ENCODE measurements at places on chromosomes 5 and 9. TPM values are rescaled to one million over a fixed set of nuclear protein-coding genes. Genes with fewer than 3 reads are reported as not detected.

DNA sequence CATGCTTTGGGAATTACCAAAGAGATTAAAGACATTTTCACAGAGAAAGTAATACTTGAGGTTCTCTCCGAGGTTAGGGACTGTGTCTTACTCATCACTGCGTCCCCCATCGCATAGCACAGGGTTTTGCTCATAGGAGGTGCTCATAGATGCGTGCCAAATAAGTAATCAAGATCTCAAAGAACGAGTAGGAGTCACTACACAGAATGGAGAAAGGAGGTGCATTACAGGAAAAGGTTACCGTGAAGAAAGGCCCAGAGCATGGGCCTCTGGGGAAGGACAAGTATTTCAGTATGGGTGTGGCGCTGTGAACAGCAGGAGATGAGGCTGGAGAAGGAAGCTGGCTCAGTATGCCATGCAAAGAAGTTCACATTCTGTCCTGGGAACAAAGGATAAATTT, 182.4 kb downstream of the ACTL7B start:
- no peak for DNase-seq

DNA sequence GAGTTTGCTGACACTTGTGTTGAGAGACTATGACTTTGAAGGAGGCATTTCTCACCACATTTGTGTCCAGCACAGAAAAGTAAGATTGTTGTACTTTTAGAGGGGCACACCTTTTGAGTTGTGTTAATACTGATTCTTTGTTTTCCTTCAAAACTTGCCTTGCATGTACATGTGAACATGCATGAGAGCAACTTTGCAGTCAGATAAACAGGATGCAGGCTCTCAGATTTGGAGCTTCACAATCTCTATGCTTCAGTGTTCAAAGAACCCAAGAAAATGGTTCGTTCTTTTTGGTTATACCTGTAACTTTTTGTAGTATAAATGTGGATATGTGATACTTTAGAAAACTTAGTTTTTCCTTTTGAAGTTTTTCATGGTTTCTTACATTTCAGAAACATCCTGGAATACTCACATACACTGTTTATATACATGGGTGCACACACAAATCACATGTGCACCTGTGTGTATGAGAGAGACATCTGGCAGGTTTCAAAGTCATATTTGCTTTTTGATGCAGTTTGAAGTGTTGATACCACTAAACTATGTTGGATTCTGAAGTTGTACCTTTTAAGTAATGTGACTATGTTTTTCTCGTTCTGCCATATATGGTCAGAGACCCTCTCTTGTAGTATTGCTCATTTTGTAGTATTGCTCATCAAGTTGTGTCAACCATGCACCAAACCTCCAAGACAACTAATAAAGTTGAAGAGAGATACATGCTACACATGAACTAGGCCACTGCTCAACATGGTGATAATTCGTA, 190.7 kb downstream of the CD180 start:
- no peak for DNase-seq

DNA sequence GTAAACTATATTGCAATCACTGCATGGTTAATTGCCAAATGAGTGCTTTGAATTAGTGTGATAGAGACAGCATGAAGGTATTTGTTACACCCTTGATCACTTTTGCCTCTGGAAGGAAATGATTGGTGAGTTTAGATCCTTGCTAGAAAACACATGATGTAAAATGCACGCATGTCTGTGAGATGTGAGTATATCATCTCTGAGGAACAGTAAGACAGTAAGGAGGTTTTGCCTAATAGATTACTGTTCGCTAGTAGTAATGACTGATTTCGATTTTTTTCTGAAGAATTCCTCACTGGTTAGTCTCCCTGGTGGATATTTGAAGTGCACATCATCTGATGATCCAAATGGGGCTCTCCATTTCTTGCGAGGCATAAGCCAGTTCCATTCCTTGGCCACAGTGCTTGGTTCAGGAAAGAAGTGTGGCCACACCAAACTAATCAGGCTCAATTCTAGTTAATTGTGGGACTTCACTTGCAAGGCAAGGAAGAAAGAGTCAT, 156.4 kb upstream of the ADRA1B start:
- DNase-seq, result no peak

- no peak for DNase-seq
These were observed 10.0 kb downstream of the MAP3K1 start for GRCh38 chr5:56825222-56825824.

DNA sequence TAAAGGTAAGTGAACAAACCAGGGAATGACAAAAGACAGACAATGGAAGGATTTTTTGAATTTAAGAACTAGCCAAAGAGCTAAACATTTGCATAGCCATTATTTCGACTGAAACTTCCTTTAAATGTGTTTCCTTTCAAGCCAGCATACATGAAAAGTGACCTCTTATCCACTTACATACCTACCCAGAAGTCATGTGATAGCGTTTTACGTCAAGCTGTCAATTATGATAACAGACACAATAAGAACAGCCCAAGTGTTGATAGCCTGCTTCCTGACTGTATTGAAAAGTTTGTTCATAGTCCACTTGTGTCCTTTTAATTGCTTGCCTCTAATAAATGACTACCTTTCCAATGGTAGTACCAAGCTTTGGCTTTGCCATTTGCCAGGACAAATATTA, 206.0 kb downstream of the NFIB start:
- DNase-seq, result no peak

- no peak for DNase-seq
These were observed 243.9 kb upstream of the ATP10B start for GRCh38 chr5:161095953-161096352.

- DNase-seq, result no peak
These were observed 38.0 kb downstream of the ZNF622 start for GRCh38 chr5:16427587-16427986.

DNA sequence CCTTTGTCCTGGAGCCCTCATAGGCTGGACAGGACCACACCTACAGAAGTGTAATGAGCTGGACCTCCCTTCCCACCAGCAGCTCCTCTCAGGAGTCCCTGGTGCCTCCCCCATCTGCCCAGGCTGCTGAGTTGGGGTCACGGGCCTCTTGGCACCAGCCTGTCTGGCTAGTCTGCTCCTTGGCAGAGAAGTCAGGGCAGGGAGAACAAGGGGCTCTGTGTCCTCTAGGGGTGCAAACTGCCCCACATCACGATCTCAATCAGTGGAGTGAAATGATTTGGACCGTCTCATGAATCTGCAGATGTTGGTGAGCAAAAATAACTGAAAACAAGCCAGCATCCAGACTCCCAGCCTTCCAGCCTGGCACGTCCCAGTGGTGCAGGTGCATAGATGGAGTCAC, 14.9 kb upstream of the GFPT2 start:
- DNase-seq, result no peak

- DNase-seq, result no peak
These were observed 32.9 kb downstream of the LHX2 start for GRCh38 chr9:124044448-124044847.

DNA sequence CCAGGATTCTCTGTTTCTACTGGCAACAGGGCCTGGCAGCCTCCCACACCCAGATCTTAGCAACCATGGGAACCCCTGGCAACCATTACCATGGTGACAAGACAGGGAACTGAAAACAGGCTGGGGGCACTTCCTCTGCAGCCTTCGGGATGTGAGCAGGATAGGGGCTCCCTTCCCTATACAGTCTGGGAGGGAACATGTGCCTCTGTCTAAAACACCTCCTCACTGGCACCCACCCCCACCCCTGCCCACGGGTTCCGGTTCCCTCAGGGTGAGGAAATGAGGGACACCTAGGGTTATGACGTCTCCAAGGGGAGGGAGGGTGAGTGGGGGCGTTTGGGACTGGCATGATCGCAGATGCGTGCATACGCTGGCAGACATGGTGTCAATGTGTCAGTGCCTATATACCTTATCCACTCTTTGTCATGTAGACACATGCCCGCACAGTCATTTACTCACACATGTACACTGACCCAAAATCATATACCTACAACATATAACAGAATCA, 3.0 kb upstream of the DNAJB5 start:
- DNase-seq, result no peak

DNA sequence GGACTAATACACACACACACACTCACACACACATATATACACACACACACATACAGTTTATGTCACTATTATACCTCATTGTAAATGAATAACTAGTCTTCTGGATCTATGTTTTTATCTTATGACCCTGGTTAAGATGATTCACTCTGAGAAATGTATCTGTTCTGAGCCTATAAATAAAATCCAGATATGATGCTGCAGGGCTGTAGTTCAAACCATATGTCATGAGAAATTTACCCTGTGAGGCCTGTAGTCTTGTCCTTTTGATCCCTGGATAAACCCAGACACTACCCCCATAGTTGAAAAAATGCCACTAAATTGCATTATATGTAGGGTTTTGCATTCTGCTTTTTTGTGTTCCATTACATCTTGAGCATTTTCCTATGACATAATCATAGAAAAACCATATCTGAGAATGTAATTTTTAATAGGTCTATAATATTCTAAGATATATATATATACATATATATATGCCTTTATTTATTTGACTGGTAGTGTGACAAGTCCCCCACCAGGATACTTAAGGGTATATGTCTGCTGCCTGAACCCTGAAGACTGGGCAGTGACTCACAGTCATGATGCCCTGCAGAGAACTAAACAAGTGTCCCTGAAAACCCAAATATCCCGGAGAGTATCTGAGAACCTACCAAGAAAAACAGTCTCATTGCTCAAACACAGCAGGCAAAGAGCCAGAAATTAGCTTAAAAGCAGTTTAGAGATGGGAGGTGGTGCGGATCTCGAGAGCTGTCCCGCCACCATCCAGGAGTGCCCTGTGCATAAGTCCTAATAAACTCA, 18.4 kb upstream of the ALDOB start:
- DNase-seq, result no peak

DNA sequence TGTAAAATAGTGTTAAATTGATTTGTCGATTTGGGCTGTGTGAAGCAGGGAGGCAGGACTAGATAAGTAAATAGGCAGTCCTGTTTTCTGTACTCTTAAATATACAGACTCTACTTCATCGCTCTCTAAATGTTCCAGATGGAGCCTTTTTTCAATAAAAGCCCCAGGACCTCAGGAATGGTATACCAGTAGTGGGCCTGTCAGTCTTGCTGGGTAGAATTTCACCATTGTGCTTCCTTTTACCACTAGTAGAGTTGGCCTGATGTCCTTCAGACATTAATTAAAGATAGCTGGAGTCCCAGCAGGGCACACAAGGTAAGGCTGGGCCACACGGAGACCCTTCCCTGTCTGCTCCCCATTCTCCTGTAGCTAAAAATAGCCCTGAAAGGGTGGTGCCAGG, 6.0 kb downstream of the SNX18 start:
- no peak for DNase-seq

DNA sequence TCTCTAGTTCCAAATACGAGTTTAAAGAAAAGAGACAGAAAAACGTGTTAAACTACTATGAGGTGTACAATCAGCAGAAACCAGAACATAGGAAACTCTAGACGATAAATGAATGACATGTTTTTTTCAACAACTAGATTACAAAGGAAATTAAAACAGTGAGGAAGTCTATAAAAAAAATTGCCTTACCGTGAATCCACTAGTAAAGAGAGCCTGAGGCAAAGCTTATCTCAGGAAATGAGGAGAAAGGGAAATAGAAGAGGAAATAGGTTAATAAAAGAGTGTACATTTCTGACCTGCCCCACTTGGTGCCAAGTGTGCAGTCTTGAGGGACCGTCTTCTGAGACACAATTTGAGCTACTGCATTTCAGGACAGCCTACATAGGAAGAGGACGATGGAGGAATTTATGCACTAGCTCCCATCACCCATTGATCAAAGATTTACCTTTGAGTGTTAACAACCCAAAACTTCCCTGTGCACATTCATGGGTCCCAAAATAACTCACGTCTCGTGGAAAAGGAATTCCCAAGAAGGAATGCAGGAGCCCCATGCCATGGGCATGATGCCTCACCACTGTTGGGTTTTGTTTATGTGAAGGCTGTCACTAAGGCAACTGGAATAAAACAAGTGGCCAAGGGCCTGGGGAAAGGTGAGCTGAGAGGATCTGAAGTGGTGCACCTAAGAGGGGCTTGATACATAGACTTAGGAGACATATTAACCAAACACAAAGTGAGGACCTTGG, 53.6 kb upstream of the SLC1A3 start:
- no peak for DNase-seq

SLC26A2 gene
- 5.8 TPM for total RNA-seq

PDCD1LG2 gene
- 0.48 TPM for total RNA-seq

Measured in cardiac septum (tissue), 1 donor.